PC-3 (cell line): ENCODE measurements at places on chromosomes 11 and 22.

DNA sequence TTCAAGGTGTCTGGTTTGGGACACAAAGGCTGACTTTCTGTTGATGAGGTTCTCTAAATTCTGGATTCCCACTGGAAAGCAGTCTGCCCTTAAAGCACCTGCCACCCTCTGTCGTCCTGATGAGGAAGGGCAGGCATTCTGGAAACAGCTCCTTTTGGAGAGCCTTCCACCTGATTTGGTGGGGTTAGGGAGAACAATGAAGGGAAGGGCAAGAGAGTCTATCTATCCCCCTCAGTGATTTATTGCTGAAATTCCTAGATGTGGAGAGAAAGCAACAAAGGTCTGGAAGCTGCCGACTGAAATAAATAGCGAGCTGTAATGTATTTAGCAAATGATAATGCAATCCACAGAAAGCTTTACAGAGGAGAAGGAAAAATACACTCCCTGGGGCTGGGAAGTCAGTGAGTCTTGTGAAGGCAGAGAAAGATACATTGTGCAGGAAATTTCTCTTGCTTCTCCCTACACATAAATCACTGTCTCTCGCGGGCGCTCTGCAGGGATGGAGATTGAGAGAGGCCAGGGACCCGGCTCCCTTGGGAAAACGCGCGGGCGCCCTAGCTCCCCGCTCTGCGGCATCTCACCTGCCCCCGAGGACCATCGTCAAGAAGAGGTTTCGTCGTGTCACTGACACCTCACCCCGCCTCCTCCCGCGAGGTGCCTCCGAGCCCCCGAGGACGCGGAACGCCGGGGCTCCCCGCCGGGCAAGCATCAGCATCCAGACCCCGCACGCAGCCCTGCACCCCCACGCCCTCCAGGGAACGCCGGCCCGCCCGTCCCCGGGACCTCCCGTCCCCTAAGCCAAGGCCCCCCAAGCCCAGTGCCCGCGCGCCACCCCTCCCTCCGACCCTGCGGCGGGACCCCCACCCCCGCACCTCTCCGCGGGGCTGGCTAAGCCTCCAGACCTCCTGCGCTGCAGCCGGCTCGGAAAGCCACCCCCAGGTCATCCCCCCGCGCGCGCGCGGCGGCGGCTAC is 673 bp downstream of the CDON start:
- peak; percentile 79 for DNase-seq

- no peak for DNase-seq
Observed at GRCh38 chr22:19039448-19039780, 82.8 kb downstream of the DGCR2 start.

- no peak for DNase-seq
Observed at GRCh38 chr11:27425814-27426213, 46.8 kb downstream of the LGR4 start.

- DNase-seq: no peak
Observed at GRCh38 chr11:87356428-87356827, 318.7 kb downstream of the TMEM135 start.

DNA sequence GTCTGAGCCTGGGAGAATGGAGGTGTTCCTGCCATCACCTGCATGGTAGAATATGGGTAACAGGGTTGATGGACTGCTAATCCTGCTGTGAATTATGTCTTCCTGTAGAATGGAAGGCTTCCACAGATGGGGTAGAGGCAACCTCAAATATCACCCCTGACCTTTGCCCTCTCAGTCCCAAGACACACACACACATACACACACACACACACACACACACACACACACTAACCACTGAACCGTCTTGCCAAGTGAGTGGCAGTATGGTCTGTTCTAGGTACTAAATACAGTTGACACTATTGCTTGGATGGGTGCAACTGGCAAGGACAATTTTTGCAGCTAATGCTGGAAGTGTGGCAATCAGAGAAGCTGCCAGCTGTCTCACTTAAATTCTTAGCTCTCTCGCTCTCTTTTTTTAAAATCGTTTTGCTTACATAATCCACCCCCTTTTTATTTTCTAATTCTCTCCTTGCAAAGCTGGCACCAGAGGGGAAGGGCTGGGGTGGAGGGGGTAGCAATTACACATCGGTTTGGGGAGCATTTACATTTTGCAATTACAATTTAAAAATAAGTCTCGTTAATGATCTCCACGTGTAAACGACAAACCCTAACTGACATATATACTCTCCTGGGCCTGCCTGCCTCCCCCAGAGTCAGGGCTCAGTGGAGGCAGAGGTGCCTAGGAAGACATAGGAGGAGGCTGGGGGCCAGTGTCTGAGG is 162.6 kb downstream of the FEZ1 start:
- DNase-seq: no peak

DNA sequence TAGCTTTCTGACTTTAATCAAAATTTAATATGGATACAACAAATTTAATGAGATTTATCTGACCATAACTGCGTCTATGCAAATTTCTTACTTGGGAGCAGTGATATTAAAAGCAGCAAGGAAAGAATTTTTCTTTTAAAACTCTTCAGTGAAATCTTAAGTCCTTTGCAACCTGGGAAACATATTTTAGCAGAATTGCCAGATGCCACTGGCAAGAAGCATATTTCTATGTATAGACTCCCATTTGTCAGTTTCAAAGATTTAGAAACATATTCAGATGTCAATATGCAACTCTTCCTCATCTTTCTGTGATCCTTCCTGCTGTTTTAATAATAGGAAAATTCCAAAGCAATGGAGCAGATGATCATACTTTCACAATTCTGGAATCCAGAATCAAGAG is 911.3 kb downstream of the LUZP2 start:
- no peak for DNase-seq

- DNase-seq: no peak
Observed at GRCh38 chr11:16933756-16934603, 80.2 kb downstream of the PLEKHA7 start.

- no peak for DNase-seq
Observed at GRCh38 chr11:127815331-127815730, 772.0 kb downstream of the ETS1 start.

GRCh38 chr11:45751430-45751829 is 53.5 kb upstream of the SLC35C1 start:
- no peak for DNase-seq

DNA sequence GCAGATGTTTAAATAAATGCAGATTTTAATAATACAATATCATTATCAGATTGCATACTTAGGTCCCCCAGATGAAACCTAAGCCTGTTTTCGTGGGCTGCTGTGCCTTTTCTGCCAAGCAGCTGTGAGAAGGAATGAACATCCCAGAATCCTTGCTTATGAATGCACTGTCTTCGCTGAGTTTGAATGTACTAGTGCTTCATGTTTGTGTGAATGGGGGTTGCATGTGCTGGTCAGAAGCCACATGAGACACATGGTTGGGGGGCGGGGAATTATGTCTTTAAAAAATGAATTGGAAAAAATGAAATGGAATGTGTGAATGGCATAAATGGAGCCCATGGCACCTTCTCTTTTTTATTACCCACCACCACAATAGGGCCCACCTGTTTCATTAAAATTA is 125.4 kb upstream of the HSD17B12 start:
- DNase-seq: no peak

- no peak for DNase-seq
Observed at GRCh38 chr11:61102667-61103571, 630 bp downstream of the CD5 start.

GRCh38 chr11:127601578-127601977 is 601.0 kb upstream of the KIRREL3 start:
- DNase-seq: no peak
